ENCODE measurements at places on chromosomes 5 and 9.

GRCh38 chr5:157217289-157218024 lies 36.8 kb downstream of the ITK start:
- DNase-seq, result no peak

DNA sequence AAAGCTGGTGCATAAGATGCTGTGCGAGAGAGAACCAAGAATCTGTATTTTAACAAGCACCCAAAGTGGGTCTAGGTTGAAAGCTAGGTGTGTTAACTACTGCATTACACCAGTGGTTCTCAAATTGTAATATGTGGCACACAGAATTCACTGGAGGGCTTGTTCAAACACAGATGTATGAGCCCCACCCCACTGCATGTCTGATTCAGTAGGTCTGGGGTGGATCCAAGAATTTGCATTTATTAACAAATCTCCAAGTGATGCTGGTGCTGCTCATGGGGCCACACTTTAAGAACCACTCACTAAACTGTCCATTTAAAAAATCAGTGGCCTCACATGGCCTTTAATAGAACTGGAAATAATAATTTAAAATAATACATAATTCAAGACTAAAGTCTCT lies 40.4 kb downstream of the LPAR1 start:
- DNase-seq, result no peak

- DNase-seq, result no peak
Measured at GRCh38 chr5:96348536-96348935, 84.5 kb downstream of the PCSK1 start.

- DNase-seq, result no peak
Measured at GRCh38 chr5:113608113-113608596, 94.7 kb downstream of the YTHDC2 start.

GRCh38 chr5:66966439-66966838 lies 230.2 kb downstream of the CD180 start:
- DNase-seq, result no peak

DNA sequence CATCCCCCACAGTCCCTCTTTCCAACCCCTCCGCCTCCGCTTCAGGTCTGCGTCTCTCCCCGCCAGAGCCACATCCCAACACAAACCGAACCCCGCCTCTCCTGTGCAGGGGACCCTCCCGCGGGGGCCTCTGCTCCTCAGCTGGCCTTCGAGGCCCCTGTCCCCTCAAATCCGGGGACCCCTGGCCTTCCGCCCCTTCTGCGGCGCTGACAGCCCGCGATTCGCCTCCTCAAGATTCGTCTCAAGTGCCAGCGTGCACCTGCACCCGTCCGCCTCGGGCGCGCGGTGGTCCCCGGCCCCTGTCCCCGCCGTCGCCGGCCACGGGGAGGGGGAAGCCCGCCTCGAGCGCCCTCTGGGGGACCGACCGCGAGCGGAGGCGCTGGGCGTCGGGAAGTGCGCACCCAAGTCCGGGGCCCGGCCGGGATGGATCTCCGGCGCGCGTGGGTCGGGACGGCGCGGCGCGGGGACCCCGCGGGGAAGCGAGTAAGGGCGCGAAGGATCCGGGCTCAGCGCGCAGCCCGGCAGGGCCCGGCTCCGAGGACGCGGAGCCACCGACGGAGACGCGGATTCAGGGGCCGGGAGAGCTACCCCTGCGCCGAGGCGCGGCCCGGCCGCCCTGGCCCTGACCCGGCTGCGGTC lies 623 bp downstream of the FLT4 start:
- no peak for DNase-seq

- no peak for DNase-seq
Measured at GRCh38 chr9:28121366-28121765, 548.1 kb upstream of the C9orf72 start.

DNA sequence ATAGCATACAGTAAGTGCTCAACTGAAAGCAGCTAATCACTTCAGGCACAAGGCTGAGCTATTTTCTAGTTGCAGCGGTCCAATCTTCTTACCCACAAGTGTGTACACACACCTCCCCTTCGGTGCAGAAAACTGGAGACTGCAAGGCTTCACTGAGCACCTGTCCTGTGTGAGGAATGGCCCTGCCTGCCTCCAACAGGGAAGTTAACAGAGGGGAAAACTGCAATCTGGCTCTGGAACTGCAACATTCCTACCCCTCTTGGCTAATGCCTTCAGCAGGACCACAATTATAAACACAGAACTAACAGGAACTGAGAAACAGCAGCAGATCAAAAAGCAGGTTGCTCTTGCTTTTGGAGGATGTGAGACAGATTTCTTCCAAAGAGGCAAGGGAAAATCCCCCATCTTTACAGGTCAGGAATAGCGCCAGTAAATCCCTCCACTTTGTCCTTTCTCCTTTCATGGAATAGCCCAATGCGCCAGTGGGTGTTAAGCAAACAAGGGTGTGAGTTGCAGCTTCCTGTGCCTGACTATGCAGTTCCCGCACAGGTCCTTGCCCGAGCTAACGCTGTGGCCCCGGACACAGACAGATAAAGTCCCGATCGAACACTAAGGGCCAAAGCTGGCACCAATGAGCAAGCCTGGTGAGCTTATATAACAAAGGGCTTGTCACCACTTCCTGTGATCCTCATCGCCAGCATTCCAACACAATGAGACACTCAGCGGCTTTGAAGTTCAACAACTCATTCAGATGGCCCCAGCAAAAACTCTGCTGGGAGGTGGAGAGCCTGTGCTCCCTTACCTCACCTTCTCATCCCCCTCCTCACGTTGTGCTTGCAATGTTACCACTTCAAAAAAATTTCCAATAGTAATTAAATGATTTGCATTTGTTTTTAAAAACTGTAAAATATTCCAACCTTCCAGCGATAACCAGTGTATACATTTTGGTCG lies 21.5 kb downstream of the SHB start:
- DNase-seq, result peak; percentile 71

DNA sequence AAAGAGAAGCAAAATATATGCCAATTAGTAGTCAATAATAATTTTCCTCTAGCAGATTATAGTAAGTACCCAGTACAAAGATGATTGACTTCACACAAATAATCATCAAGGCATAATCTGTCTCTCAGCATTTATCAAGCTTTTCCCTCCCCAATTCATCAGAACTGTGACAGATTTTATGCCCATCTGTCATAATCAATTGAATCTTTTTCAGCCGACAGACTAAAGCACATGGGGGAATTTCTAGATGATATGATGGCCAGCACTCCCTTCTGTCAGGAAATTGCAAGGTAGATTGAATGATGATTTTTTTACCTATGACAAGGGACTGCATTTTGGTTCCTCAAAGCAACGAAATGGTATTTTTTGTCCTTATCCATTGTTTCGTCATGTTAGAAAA lies 227.1 kb upstream of the CYLC2 start:
- DNase-seq, result no peak

GRCh38 chr9:75083188-75083970 lies 4.6 kb downstream of the NMRK1 start:
- no peak for DNase-seq

DNA sequence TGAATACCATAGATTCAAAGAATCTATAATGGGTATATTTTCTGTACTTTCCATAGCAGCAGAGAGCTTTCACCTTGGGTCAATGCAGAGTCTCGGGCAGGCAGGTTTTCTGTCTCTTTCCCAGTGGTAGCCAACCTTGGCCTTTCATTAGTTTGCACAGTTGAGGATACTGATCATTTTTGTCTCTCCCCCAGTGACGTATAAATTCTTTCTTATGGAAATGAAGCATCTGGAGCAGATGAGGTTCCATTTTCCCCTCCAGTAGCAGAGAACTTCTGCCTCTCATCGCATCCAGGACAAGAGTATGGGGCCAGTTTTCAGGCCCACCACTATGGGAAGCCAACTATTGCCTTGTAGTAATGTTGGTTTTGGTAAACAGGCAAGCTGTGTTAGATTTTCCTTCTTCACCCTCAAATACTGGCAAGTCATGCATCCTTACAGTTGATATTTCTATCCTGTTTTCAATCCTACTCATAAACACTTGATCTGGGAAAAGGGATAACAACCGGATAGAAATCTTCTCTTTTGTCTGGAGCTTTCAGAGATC lies 845.2 kb upstream of the CDH18 start:
- no peak for DNase-seq

DNA sequence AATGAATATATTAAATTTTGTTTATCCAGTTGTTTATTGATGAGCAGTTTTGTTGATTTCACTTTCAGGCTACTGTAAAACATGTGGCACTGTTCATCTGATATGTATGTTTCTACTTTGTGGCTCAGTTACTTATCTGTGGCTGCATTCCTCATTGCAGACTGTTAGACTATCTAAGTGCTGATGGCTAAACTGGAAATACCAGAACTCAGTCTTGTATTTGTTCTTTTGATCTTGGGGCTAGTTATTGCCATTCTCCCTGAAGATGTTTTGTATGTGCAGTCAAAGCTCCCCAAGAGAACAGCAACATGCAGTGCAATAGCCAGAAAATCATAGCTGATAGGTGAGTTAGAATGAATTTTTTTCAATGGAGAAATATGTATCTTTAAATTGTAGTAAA lies 162.2 kb downstream of the GADD45G start:
- no peak for DNase-seq

DNA sequence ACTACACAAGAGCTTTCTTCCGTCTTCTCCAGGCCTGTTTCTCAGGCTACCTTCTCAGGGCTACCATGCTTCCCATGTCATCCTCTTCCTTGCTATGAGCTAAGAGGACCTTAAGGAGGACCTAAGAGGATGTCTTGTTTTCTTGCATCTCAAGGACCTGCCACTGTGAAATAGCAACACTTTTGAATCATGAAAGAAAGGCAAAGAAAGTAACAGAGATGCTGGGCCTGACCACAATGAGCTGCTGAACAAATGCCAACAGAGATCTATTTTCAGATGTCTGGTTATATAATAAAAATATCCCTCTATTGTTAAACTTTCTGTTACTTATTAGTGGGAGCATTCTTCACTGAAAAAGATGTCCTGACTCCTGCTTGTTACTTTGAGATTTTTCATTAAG lies 36.7 kb upstream of the ANXA1 start:
- no peak for DNase-seq

- DNase-seq, result no peak
Measured at GRCh38 chr9:91516081-91516480, 92.4 kb upstream of the NFIL3 start.

GRCh38 chr5:176732736-176733405 lies 77.5 kb upstream of the UNC5A start:
- DNase-seq, result no peak

DNA sequence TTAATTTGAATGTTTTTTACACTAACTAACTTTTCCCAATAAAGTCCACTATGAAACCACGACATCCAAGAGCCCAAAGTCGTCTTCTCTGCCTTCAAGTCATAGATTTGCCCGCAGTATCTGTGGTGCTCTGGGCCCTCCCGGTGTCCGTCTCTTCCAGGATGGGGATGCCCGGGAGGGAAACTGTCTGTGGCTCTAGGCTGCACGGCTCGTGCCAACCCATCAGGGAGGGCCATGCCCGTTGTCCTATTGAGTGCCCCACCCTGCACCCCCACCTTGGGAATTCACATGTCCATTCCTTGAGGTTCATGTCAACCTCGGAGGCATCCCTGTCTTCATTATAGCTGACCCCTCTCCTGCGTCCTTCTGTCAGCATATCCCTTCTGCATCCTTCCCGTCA lies 59.8 kb upstream of the LRRTM2 start:
- DNase-seq, result no peak

DNA sequence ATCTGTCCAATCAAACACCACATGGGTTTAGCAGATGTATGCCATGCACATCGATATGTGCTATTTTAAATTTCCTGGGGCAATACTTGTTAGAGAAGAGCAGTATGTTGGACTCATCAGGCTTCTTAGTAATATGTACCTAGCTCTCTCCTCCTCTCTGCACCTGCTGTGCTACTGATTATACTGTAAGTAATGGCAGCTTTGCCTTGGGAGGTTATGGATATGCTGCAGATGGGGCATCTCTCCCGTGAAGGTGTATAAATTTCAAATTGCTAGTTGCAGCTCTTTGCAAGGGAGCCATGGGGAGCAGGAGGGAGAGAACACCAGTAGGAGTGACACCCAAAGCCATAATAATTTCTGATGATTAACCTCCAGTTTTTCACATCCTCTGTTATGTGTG lies 101.5 kb downstream of the SPATA31D1 start:
- no peak for DNase-seq

GRCh38 chr5:128674837-128675446 lies 136.9 kb upstream of the FBN2 start:
- DNase-seq, result no peak

DNA sequence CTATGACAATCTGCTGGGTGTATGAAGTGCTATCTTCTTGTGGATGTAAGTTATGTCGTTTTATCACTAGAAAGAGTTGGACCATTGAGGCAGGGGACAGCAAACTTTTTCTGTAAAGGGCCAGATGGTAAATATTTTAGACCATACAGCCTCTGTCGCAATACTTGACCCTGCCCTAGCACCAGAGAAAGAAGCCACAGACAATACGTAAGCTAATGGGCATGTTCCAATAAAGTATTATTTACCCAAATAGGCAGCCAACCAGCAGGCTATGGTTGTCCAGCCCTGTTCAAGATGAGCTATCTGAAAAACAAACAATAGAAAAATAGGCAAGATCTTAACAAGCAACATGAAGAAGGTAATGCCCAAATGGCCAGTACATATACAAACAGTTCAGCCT lies 36.4 kb downstream of the MTX3 start:
- no peak for DNase-seq

- DNase-seq, result no peak
Measured at GRCh38 chr9:92245005-92245797, 48.3 kb downstream of the IARS1 start.

DNA sequence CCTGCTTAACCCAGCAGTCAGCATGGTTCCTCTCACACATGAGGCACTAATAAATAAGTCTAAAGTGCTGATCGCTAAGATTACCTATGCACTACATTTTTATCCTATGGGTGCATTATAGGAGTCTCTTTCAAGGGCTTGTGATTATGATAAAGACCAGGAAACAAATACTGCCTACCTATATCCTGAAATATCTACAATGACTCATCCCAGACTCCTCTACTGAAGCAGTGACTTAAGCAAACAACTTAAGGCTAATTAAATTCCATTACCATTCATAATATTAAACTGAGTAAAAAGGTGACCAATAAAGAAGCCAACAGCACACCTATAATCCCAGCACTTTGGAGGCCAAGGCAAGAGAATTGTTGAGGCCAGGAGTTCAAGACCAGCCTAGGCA lies 338.4 kb downstream of the DNAH5 start:
- DNase-seq, result no peak

DNA sequence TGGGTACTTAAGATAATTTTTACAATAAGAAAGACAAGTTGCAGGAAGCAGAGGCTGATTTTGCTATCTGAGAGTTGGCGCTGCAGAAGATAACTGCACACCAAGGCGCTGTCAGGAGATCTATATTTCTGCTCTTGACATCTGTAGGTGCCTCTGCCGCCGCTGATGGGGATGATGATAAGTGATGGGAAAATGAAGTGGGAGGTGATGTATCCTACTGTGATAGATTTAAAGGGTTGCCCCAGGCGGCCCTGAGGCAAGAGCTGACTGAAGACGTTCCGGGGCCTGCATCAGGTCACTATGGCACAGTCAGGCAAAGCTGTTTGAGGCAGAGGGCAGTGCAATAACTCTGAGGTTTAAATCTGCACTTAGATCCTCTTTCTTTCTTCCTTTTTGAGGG lies 78.1 kb downstream of the SNCAIP start:
- DNase-seq, result no peak

DNA sequence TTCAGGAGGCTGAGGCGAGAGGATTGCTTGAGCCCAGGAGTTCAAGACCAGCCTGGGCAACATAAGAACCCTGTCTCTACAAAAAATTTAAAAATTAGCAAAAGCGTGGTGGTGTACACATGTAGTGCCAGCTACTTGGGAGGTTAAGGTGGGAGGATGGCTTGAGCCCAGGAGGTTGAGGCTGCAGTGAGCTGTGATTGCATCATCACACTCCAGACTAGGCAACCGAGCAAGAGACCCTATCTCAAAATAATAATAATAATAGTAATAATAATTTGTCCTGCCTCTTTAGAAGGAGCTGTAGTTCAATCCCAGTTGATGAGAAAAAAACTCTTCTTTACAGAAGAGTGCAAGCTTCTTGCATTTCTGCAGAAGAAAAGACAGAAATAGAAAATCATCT lies 10.0 kb upstream of the CD74 start:
- no peak for DNase-seq

All from 8988T (cell line).